Keratinocyte (primary cell): ENCODE measurements at places on chromosomes 6 and 20.

GRCh38 chr6:61833176-61833755, 452.8 kb downstream of the KHDRBS2 start:
- no peak for DNase-seq

DNA sequence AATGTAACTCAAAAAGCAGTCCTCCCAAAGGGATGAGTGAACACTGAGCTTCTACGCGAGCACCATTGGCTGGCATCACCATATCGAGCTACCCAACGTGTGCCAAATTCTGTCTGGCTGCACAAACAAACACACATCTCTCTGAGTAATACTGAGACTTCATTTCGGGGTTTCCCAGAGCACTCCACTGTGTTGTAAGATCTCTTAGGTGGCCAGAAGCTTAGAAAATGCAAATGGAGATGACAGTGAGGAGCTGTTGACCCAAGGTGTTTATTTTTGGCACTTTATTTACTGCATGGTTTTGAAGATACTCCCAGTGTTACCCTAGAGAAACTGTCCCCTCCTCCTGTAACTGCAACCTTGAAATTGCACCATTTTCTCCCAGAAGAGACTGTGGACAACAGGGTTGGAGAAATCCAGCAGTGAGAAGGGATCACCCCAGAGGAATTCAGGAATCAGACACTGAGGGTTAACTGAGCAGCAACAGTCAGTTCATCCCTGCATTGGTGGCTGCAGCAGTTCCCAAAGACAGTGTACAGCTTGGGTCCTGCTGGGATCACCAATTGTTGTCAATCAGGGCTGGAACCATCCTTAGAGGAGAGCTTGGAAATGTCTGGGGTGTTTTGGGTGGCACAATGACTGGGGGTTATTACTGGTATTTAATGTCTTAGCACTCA, 1.0 kb upstream of the RIPOR2 start:
- DNase-seq: no peak

- DNase-seq: no peak
These were observed 45.7 kb upstream of the NEDD9 start for GRCh38 chr6:11278207-11278559.

DNA sequence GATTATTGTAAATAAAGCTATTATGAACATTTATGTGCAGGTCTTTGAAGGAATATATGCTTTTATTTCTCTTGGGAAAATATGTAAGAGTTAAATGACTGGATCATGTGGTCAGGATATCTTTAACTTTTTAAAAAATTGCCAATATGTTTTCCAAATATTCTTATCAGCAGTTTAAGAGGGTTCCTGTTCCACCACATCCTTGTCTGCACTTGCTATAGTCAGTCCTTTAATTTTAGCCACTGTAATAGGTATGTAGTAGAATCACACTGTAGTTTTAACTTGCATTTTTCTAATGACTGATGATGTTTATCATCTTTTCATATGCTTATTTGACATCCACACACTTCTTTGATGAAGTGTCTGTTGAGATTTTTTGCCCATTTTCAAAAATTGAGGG, 23.6 kb upstream of the HIVEP2 start:
- DNase-seq: no peak

- no peak for DNase-seq
These were observed 39.2 kb upstream of the ZNF831 start for GRCh38 chr20:59124296-59125029.

GRCh38 chr6:87099472-87099871, 4.6 kb upstream of the CGA start:
- DNase-seq: no peak

- no peak for DNase-seq
These were observed 262.8 kb downstream of the TMEM242 start for GRCh38 chr6:157060440-157060952.

DNA sequence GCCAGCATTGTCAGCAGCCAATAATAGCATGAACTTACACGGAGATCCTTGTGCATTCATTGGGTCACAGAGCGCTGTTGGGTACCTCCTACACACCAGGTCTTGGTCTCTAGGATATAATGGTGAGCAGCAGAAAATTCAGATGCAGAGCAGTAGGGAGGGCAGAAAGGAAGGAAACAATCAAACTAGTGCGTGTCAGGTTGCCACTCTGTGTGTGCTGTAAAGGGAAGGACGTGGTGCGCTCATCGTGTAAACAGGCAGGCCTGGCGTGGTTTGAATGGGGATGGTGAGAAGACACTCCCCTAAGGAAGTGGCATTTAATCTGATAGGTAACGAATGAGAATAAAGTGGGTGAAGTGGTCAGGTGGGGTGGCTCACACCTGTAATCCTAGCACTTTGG, 336.4 kb downstream of the CDH26 start:
- DNase-seq: no peak

DNA sequence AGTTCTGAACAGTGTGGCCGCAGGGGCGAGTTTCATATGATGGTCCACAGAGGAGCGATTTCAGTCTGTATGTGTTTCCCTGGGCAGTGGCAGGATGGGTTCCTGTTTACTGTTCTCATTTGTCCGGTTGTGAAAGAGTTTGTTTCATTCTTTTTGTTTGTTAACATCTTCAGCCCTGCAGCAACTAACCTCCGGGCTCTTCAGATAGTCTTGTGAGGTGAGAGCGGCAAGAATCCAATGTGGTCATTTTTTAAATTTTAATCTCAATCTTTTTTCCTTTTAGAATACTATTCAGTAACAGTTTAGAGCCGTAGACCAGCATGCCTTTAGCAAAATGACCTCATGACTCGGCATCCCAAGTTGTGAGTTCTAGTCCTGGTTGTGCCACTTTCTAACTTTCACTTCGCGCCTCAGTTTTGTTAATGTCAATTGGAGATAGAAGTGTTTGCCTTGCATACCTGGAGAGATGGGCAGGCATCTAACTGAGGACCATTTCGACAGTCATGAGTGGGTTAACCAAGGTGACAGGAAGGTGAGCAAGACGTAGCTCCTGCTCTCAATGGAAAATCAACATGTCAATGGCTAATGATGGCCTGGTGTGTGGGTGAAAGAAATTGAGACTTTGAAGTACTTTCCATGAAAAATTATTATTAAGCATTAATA, 38.5 kb upstream of the PXDC1 start:
- DNase-seq: no peak

GRCh38 chr6:14379568-14379967, 262.0 kb downstream of the CD83 start:
- DNase-seq: no peak

- no peak for DNase-seq
These were observed 52.7 kb downstream of the DLL1 start for GRCh38 chr6:170237999-170238740.
